Activated CD4-positive, alpha-beta T cell treated with anti-CD3 and anti-CD28 coated beads, Interleukin-2, Interleukin-6, amounts not matched to agents 100 ng/mL and 50 ng/mL, durations not matched to agents 16 hours and 8 hours (primary cell): ENCODE measurements at places on chromosomes 12 and 14.

- DNase-seq: no peak
Measured at GRCh38 chr12:93061473-93062419, 132.7 kb upstream of the EEA1 start.

DNA sequence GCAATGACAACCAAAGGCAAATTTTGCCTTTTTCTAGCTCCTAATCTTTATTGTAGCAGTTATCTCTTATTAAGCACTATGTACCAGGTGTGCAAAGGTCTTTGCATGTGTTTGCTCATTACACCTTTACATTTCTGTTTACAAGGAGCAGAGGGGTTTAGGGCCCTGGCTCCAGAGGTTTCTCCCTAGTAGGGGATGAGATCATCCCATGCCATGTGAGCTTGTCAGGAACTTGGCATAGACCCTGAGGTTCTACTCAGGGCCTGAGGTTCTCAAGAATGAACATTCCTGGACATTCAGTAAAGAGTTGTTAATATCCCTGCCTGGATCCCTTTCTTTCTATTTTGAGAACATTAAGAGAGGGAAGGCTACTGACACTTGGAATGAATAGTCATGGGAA lies 292.0 kb downstream of the RPAP3 start:
- DNase-seq: no peak

DNA sequence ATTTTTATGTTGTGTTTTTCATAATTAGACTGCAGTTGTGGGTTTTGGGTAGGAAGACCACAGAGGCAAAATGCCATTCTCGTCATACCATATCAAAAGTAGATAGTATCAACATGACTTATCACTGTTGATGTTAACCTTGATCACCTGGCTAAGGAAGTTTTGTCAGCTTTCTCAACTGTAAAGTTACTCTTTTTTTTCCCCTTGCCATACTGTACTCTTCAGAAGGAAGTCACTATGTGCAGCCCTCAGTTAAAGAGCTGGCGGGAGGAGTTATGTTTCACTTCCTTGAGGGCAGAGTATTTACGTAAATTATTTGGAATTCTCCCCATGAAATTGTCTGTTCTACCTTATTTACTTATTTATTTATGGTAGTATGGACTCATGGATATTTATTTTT lies 78.7 kb downstream of the PRORP start:
- DNase-seq: peak; percentile 43

DNA sequence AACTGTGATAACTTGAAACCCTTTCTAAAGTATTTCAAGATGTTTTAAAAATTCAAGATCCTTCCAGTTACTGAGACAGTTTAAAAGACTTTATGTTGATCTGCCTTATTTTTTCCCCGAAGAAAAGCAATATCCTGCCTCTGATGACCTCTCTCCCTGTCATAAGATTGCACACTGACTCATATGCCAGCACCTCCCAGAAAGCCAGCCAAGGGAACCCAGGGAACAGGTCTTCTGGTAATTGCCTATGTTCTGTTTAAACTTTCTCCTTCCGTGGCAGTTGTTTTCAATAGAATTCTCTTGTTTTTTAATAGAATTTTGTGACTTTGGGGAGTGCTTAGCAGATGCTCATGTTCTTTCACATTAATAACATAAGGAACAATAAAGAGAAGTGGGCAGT lies 300.2 kb upstream of the PRKD1 start:
- DNase-seq: no peak

- no peak for DNase-seq
Measured at GRCh38 chr12:57918147-57918546, 23.2 kb upstream of the ATP23 start.

DNA sequence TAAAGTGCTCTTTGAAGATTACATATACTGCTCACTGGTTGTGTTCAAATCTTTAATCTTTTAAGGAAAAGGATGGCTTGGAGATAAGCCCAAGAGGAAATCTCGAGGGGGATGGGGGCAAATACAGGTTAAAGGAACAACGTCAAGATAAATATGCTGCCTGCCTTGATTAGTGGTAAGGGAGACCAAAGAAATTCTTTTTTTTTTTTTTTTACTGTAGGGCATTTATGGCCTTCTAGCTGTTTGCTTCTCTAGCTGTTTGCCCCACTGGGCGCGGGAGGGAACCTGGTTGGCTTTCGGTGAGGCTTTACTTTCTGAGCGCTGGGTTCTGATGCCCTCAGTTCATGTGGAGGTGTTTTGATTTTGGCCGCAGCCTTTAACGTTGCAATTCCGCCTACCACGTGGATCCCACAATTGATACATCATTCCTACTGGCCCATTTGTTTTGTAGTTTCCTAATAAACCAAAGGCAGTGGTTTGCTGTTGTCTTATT lies 5.7 kb downstream of the CCND2 start:
- no peak for DNase-seq

- no peak for DNase-seq
Measured at GRCh38 chr12:62613081-62613480, 146.5 kb downstream of the MON2 start.

DNA sequence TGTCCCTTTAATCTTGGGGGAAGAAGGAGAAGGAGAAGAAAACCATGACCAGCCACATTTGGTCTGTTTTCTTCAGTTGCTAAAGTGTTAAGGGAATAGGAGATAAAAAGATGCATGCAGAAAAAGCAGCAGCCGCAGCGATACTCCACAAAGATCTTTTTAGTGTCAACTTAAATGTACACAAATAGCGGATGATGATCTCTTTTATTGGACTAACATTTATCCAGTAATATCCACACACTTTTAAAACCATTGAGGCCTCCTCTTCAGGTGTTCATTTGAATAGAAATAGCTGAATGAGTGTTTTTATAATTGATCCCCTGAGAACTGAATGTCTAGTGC lies 83.5 kb downstream of the PAPOLA start:
- DNase-seq: no peak

DNA sequence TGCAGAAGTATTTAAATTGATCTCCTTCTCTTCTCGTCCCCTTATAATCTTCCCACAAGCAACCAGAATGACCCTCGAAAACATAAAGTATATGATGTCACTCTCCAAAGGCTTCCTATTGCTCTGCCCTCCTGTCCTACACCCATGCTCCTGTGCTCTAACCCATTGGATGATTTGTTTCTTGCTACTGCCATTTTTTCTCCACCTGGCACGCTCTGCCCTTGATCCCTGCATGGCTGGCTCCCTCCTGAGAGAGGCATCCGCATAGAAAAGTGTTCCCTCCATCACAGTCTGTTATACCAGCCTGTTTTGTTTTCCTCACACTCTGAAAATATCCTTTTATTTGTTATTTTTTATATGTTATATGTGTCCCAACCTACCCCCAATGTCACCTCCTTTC lies 19.8 kb downstream of the MYRFL start:
- DNase-seq: no peak
